ENCODE measurements at places on chromosomes 16 and 17.

GRCh38 chr16:2949705-2950352, 14.2 kb upstream of the KREMEN2 start:
- no peaks in the 10 kb centered on the region for H3K4me1 ChIP-seq
- no peak overlapping the region for H3K4me3 ChIP-seq
- no peak for DNase-seq
- H3K27me3 ChIP-seq, result peaks cover 7% of the 10 kb centered on the region

DNA sequence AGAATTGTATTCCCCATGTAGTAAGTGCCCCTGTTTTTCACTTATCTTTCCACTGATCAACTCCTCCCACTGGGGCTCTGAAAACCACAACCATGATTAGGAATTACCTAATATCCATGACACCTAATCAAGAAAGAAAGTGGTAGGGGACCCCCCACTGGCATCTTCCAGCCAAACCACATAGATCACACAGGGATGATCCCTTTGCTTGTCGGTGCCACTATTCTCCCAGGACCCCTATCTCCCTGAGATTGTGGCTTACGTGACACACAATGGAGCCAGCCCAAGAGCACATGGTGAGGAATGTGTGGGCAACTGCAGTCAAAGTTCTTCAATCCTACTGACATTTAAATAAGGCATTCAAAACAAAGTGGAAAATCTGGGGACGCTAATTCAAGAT, 17.6 kb upstream of the DNAH9 start:
- H3K27me3 ChIP-seq, result no peaks in the 10 kb centered on the region
- no peak overlapping the region for H3K27ac ChIP-seq
- no peak for DNase-seq
- no peak overlapping the region for H3K4me3 ChIP-seq
- no peaks in the 10 kb centered on the region for H3K4me1 ChIP-seq

- no peak overlapping the region for H3K4me3 ChIP-seq
- no peaks in the 10 kb centered on the region for H3K27me3 ChIP-seq
- H3K4me1 ChIP-seq, result peaks cover 17% of the 10 kb centered on the region
Measured at GRCh38 chr17:81601525-81602120, 35.3 kb downstream of the NPLOC4 start.

DNA sequence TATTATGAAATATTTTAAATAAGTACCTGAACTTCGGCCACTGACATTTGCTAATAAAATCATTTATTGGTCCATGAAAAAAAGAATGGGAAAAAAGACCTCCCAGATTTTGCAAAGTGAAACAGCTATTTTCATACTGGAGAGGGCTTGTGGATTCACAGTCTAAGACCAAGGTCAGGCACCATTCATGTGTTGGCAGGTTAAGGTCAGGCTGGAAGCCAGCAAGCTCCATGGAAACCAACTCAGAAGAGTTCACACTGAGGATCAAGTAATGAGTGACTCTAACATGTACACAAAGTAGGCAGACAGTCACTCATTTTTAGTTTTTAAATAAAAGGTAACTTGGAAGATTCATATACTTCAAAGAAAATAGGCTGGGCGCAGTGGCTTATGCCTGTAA, 3.4 kb downstream of the DNAJA2 start:
- no peak for DNase-seq
- peaks cover 5% of the 10 kb centered on the region for H3K36me3 ChIP-seq
- no peak overlapping the region for H3K4me3 ChIP-seq
- no peak overlapping the region for H3K27ac ChIP-seq

- H3K36me3 ChIP-seq, result no peaks in the 10 kb centered on the region
- H3K4me1 ChIP-seq, result peaks cover 19% of the 10 kb centered on the region
- peaks cover 3% of the 10 kb centered on the region for H3K27me3 ChIP-seq
- H3K27ac ChIP-seq, result no peak overlapping the region
- H3K4me3 ChIP-seq, result no peak overlapping the region
- DNase-seq, result peak; percentile 27
Measured at GRCh38 chr17:15464231-15464985, 3.0 kb downstream of the CDRT4 start.

GRCh38 chr17:18157354-18157985, 26.2 kb upstream of the ALKBH5 start:
- H3K36me3 ChIP-seq, result no peaks in the 10 kb centered on the region
- no peak overlapping the region for H3K4me3 ChIP-seq
- no peaks in the 10 kb centered on the region for H3K27me3 ChIP-seq
- DNase-seq, result no peak
- H3K27ac ChIP-seq, result no peak overlapping the region
